ENCODE measurements at places on chromosomes 12 and 14. TPM values are rescaled to one million over a fixed set of nuclear protein-coding genes. Genes with fewer than 3 reads are reported as not detected.
A peak's percentile ranks its signal among the peaks of the same experiment; 100 is the strongest.

Gene AKAP6
- polyA plus RNA-seq, result 2.7 TPM

Gene FOXN4
- polyA plus RNA-seq, result 1.8 TPM

Gene IL31
- not detected for polyA plus RNA-seq

Gene LPCAT3
- 62.3 TPM for polyA plus RNA-seq

Gene PLCZ1
- 0.72 TPM for polyA plus RNA-seq

Gene BCL2L2
- 41.7 TPM for polyA plus RNA-seq

DNA sequence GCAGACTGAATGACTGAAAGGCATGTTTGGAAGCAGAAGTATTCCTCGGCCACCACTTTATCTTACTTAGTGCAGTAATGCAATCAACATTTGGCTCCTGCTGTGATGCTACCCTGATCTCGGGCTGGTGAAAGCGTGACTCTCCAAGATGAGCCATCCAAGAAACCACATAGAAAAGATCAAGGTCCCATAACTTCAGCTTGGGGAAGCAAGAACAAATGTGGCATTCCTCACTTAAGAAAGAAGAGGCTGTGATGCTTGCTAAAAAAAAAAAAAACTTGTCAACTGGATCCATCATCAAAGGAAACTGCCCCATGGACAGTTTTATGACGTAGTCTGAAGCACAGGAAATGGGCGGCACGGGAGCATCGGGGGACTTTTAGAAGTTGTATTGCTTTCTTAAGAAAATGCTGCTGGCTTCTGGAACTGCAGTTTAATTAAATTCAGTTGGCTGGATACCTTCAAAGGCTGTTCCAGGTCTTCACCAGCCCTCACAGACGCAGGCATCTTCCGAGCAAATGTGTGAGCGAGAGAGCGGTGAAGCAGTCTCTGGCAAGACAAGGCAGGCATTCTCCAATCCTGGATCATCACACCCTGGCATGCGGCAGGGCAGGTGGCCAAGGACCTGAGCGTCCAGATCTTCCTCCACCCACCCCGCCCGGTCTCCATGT is 38.2 kb upstream of the MAP1LC3B2 start:
- no peak for DNase-seq

DNA sequence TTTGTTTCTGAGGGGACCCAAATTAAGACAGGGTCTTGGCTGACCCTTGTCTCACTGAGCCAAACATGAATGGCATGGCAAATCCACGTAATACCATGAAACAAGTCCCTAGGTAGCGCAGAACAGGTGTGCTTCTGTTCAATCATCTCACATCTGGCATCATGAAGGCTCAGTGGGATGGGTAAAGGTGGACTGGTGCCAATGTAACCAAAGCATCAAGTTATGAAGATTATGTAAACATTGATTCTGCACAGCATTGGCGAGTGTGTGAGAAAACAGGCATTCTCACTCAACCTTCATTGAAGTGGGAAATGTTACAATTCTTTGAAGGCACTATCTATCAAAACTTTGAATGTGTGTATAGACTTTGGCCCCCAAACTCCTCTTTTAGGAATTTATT is 41.9 kb downstream of the PTGER2 start:
- no peak for DNase-seq

DNA sequence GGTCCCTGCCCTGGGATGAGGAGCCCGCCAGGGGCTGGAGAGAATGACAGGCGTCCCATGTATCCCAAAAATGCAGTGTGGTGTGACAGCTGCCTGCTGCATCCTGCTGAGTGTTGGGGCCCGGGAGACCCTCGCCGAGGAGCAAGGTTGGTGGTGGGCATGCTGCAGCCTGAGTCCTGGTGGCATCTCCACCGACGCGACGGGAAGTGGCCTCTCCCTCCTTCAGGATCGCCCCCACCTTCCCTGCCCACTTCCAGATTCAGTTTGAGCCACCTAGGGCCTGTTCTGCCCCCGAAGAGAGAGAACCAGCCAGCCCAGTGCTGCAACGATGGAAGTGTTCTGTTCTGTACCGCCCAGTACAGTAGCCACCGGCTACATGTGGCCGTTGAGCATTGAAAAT is 70.1 kb downstream of the TSPAN9 start:
- no peak for DNase-seq

DNA sequence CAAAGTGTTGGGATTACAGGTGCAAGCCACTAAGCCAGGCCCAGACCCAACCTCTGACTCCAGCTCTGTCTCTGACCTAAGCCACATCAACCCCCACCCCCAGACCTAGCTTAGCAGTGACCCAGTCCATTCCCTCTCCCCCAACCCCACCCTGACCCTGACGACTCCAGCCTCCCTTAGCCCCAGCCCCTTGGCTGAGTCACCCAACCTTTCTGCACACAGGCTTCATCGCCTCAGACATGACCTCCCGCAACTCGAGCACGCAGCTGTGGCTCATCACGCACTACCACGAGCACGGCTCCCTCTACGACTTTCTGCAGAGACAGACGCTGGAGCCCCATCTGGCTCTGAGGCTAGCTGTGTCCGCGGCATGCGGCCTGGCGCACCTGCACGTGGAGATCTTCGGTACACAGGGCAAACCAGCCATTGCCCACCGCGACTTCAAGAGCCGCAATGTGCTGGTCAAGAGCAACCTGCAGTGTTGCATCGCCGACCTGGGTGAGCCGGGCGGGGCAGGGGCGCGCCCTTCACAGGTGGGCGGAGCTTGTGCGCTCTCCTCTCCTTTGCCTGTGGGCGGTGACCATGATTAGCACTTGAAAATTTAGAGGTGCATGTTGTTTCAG is 7.8 kb downstream of the ACVRL1 start:
- no peak for DNase-seq

GRCh38 chr12:23168459-23168858 is 543.5 kb downstream of the ETNK1 start:
- no peak for DNase-seq

DNA sequence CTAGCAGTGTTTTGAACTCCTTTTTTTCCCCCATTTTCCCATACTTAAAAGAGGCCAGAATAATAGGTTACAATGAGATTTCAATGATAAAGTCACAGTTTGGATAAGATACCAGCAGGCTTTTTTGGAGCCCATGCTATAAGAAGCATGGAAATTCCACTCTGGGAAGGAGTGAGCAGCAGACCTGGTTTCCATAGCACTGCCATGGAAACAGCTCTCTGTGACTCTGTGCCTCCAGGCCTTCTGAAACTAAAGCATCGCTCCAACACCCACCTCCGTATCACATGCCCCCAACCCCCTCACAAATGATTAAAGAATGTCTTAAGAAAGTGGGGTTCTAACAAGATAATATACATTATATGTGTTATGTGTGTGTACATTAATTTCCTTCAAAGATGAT is 165.0 kb downstream of the GRIN2B start:
- DNase-seq, result peak; percentile 46

- DNase-seq, result no peak
These were observed 525.1 kb upstream of the FBXO33 start for GRCh38 chr14:39957290-39957689.

GRCh38 chr14:51621654-51622053 is 30.1 kb upstream of the FRMD6 start:
- no peak for DNase-seq

- DNase-seq, result no peak
These were observed 61.0 kb upstream of the FKBP4 start for GRCh38 chr12:2733493-2734355.

GRCh38 chr12:8658346-8658745 is 4.3 kb downstream of the MFAP5 start:
- no peak for DNase-seq

DNA sequence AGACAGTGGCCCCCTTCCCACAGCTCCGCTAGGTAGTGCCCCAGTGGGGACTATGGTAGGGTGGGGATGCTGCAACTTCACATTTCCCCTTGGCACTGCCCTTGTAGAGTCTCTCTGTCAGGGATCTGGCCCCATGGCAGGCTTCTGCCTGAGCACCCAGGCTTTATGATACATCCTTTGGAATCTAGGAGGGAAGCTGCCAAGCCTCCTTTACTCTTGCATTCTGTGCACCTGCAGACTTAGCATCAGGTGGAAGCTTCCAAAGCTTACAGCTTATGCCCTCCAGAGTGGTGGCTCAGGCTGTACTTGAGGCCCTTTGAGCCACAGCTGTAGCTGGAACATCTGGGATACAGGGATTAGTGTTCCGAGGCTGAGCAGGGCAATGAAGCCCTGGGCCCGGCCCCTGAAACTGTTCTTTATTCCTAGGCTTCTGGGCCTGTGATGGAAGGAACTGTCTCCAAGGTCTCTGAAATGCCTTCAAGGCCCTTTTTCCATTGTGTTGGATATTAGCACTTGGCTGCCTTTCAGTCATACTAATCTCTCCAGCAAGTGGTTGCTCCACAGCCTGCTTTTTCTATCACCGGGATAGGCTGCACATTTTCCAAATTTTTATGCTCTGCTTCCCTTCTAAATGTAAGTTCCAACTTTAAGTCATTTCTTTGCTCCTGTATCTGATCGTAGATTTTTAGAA is 22.2 kb upstream of the OR6J1 start:
- DNase-seq, result no peak

Measured in renal cortex interstitium (tissue), 15 donors.